ENCODE measurements at places on chromosomes 7 and 10.

DNA sequence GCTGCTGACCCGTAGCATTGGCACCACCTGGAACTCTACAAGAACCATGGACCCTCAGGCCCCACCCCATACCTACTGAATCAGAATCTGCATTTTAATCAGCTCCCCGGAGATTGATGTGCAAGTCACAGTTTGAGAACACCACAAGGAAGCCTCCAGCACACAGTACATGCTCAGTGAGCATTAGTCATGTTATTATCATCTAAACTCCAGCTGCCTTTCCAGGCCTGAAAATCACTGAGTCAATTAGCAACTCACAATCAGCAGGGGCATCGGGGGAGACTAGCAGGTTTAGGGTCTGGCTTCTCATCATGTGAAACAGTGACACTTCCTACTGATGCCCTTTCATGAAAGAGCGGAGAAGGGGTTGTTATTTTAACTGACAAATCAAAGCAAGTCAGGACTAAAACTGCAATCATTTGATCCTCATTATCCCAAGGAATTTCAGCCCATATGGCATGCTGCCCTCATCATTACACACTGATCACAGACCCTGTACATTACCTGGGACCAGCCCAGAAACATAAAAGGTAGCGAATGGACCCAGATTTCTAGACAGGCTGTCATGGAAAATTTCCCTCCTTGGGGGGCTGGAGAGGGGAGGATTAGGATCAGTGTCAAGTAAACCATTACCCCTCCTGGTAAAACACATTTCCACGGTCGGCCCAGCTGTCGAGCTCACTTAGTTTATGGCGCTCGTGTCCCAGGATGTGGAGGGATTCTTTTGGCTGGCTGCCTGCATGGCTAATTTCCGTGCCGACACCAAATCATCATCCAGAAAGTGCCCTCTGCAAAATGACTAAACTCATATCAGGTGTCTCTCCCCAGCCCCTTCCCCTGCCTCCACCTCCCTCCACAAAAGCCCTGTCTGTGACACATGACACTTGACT, 122.8 kb downstream of the PRLHR start:
- no peak for DNase-seq

- DNase-seq: no peak
These were observed 1.4 kb downstream of the MDH2 start for GRCh38 chr7:76049295-76049694.

DNA sequence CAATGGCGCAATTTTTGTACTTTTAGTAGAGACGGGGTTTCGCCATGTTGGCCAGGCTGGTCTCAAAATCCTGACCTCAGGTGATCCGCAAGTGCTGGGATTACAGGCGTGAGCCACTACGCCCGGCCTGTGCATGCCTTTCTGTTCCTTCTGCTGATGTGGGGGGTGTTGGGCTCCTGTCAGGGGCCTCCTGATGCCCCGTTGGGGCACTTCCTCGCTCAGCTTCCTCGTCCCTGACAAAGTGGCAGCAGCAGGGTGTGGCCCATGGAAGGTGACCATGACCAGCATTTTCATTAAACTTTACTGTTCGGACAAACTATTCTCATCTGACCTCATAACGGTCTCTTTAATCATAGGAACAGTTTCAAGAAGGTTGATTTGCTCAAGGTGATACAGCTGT, 69.4 kb downstream of the TBXAS1 start:
- DNase-seq: no peak

DNA sequence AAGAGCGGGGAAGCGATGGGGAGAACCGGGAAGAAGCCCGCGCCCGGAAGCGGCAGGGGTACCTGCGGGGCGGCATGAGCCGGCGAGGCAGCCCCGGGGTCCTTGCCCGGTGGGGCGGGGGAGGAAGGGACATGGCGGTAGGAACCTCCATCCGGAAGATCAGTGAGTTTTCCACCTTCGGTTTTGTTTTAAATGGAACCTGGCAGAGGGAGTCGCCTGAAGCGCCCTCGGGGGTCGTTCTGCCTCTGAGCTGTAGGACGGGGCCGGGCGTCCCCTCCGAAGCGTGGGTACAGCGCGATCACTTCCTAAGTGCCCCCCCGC, 471 bp downstream of the PFKP start:
- DNase-seq: no peak

DNA sequence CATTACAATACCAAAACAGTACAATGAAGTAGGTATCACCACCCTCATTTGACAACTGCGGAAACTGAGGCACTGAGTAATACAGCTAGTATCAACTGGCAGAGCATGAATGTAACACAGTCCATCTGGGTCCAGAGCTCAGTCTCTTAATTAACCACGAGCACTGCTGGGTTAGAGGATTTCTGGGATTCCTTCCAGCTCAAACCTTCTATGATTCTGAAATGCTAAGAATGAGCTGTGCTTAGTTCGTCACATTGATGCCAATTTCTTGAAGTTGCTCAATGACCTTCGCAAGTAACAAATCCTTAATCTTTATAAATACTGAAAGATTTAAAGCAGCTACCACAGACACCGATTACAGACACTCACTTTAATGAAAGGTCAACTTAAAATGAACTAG, 62.5 kb downstream of the SGMS1 start:
- DNase-seq: no peak

GRCh38 chr7:96685353-96685752, 24.3 kb downstream of the SEM1 start:
- no peak for DNase-seq

DNA sequence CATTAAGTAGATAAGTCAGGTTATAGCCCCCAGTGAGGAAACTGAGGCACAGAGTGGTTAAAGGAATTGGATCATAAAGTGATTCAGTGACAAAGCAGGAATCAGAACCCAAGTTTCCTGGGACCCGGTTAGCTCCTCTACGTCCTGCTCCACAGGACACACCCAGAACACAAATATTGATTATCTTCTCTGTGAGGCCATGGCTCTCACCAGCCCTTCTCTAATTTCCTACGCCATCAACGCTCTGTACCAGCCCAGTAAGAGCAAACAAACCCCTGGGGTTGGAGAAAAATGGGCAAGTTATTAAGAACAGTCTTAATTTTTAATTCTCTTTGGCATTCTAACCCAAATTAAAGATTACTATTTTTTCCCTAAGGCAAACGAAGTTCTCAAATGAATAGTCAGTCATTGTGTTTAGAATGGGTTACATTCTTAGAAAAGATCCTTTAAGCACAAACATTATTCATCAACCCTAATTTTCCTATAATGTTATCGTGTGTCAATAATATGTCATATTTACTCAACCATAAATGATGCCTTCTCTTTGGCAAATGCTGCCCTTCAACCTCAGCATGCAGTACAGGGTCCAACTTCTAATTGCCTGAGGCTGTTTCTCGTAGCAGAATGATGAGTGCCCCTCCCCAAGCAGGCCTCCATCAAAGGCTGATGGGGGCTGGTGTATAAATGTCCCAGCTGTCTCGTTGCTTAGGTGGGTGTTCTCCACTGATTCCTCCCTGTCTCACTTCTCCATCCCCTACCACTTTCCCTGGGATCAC, 25.4 kb upstream of the TM9SF3 start:
- no peak for DNase-seq

- DNase-seq: no peak
These were observed 205.6 kb upstream of the TCF7L2 start for GRCh38 chr10:112744181-112745096.

GRCh38 chr7:110987127-110987693, 103.7 kb upstream of the LRRN3 start:
- no peak for DNase-seq

DNA sequence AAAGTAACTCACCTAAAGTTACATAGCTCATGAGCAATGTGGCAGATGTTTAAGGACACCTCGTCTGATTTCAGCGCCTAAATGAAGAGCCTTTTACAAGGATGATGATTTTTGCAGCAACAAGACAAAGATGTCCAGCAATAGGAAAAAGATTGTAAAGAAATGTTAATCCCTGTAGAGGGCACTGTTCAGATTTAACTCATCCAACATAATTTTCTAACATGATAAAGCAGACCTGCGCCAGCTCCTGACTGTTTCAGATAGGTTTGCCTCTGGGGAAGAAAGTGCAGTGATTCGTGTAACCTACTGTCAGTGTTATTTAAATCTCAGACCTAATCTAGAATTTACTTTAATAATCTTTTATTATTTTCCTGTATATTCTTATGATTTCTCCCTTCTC, 595.2 kb downstream of the AUTS2 start:
- DNase-seq: no peak

GRCh38 chr7:146937836-146938235, 821.2 kb downstream of the CNTNAP2 start:
- no peak for DNase-seq

- DNase-seq: no peak
These were observed 328.6 kb upstream of the CDC14C start for GRCh38 chr7:48595756-48596155.

GRCh38 chr10:25492040-25492439, 317.2 kb downstream of the GPR158 start:
- no peak for DNase-seq

GRCh38 chr10:77756319-77757232, 119.0 kb upstream of the KCNMA1 start:
- no peak for DNase-seq

DNA sequence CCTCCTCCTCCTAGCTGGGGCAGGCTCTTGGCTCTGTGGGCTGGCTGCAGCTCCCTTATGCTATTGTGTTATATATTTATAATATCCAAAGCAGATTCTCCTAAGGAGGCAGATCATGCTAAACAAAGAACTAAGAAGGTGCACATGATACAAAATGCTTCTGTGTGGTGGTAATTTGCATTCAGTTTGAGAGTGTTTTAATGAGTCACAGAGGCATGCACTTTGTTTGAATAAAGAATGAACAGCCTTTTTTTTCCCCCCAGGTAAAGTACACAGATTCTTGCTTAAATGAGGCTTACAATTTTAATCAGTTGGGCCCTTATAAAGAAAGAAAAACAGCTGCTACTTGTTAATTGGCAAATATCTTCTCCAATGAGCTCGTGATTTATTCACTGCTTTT, 95.0 kb downstream of the FANK1 start:
- no peak for DNase-seq

GRCh38 chr7:143929224-143929920, 5.7 kb upstream of the OR2F2 start:
- no peak for DNase-seq

- no peak for DNase-seq
These were observed 58.2 kb downstream of the GRM8 start for GRCh38 chr7:127194571-127194970.

DNA sequence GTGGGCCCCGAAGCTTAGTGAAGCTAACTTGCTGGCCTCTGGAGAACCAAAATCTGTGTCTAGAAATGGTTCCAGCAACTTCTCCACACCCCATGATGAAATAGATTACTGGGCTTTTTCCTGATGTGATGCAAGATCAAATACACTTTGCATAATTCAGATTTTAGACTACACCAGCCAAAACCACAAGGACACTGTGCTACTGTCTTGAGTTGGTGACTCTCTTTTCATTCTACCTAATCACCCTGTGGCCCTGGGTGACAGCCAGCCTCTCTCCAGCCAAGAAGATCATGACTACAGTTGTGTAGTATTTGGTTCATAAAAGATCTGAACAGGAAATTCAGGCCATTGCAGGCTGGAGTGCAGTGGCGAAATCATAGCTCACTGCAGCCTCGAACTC, 22.2 kb downstream of the AZGP1 start:
- DNase-seq: no peak

GRCh38 chr7:20598459-20599309, 16.8 kb upstream of the ABCB5 start:
- DNase-seq: no peak

DNA sequence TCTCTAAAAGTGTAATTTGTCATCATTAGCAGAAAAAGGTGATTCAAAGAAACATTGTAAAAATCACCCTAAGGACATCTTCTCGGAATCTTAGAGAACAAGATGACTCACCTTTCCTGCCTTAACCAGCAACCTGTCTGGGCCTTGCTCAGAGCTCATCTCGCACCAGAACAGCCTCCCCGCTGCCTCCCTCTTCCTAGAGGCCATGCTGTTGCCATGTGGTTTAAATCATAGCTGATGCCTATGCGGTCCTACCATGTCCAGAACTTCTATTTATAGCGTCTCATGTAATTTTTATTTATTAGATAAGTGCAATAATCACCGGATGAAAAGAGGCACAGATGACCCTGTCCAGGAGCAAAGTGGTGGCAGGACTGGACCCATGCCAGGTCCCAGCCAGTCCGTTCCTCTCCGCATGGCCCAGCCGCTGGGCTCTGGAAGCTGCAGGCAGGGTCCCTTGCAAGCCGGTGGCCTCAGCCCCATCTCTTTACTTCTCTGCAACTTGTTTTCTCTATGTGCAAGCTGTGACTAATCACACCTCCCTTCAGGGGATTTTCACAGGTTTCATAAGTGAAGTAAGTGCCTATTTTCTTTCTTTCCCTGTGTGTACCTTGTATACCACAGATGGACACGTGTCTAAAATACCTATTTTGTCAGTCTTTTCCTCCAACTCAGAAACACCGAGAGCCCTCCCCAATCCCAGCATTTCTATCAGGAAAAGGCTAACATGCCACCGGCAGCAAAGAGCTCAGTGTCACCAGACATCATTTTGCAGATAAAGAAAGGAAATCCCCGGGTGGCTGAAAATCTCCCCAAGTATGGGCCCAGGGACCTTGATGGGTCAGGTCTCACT, 27.1 kb downstream of the KLF6 start:
- DNase-seq: no peak

DNA sequence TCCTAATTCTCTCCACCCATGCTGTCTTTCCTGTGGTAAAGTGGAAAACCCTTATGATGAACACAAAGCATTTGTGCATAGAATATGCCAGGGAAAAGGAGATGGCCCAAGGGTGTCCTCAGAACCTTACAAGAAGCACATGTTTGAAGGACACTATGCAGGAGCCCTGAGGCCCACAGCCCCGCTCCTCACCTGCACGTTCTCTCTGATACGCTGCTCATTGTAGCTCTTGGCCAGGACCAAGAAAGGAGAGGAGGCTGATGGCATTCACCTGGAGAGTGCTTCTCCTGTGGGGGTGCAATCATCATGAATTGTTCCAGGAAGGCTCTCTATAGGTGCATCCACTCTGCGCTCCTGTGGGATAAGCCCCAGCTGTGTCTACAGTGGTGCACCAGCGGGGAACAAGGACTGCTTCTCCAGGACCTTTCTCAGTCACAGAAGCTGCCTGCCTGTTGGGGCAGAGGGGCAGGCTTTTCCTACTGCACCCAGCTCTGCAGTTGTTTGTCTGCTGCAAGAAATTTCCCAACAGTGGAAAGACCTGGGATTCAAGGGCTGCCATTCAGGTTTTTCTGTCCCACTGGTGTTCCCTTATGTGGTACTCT, 19.9 kb downstream of the AKR1C2 start:
- no peak for DNase-seq

DNA sequence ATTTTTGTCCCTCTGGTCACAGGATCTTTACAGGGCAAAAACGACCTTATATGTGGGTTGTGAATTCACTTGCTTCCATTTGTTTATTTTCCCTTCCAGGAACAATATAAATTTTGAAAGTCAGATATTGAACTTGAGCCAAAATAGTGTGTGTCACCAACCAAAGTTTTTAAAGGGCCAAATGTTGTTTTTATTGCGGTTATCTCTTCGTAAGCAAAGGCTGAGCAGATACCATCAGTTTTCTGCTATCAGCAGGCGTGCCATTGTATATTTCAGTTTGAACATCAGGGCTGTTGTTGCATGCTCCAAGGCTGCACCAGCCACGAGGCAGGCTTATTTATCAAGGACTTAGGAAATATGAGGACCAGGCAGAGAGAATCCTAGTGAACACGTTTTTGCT, 160.3 kb downstream of the PAXIP1 start:
- no peak for DNase-seq

All from uterus (tissue), 4 donors.